ENCODE measurements at places on chromosomes 4 and X.

DNA sequence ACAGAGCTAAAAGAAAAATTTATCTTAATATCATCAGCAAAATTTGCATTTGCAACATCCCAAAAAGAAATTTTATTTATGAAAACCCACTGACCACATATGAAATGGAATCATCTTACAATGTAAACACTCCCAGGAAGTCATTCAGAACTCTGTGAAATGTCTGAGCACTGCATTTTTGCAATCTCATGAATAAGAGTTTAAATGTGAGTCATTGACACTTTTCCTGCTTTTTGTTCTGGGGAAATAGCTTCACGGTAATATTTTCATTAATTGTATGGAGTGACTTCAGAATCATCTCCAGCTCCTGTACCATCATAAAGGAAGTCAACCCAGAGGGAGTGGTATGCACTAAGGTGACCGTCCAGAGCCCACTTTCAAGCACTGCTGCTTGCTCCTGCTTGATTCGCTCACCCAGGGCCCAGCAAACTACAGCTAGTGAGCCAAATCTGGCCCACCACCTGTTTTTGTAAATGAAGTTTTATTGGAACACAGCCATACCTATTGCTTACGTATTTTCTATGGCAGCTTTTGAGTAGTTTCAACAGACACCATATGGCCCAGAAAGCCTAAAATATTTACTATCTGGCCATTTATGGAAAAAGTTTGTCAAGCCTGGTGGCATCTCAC is 17.2 kb downstream of the EDNRA start:
- H3K36me3 ChIP-seq, result no peaks in the 10 kb centered on the region
- DNase-seq, result no peak
- H3K27me3 ChIP-seq, result no peaks in the 10 kb centered on the region

- no peaks in the 10 kb centered on the region for H3K4me1 ChIP-seq
- DNase-seq, result no peak
- no peak overlapping the region for H3K27ac ChIP-seq
- H3K4me3 ChIP-seq, result no peak overlapping the region
- H3K27me3 ChIP-seq, result no peaks in the 10 kb centered on the region
Observed at GRCh38 chr4:81828991-81829390, 357.3 kb upstream of the RASGEF1B start.

- H3K36me3 ChIP-seq, result no peaks in the 10 kb centered on the region
- DNase-seq, result no peak
- H3K27me3 ChIP-seq, result no peaks in the 10 kb centered on the region
- H3K4me3 ChIP-seq, result no peak within 1 kb of the TSS
- H3K4me1 ChIP-seq, result no peaks in the 10 kb centered on the region
Observed at GRCh38 chrX:1614927-1615326, at the start of gene ASMT. Gene ASMT, plus strand, starts transcription at chrX:1615059. Its CDS starts 141 bp downstream, at chrX:1615200.

- no peaks in the 10 kb centered on the region for H3K27me3 ChIP-seq
- no peak overlapping the region for H3K4me3 ChIP-seq
- no peaks in the 10 kb centered on the region for H3K4me1 ChIP-seq
- H3K27ac ChIP-seq, result no peak overlapping the region
- no peak for DNase-seq
Observed at GRCh38 chr4:13159041-13159620, 325.0 kb downstream of the RAB28 start.

DNA sequence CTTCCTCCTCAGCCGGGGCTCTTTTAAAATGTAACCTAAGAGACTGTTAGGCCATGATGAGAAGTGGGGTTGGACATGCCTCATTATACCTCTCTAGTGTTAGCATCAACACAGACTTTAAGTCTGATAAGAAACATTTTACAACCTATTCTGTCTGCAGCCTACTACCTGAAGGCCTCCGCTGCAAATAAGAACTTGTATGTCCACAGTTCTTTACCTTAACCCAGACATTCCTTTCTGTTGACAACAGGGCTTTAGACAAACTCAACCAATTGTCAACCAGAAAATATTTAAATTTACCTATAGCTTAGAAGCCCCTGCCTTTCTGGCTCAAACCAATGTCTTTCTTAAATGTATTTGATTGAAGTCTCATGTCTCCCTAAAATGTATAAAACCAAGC is 1418.6 kb downstream of the STIM2 start:
- no peak overlapping the region for H3K4me3 ChIP-seq
- no peaks in the 10 kb centered on the region for H3K27me3 ChIP-seq
- DNase-seq, result no peak

DNA sequence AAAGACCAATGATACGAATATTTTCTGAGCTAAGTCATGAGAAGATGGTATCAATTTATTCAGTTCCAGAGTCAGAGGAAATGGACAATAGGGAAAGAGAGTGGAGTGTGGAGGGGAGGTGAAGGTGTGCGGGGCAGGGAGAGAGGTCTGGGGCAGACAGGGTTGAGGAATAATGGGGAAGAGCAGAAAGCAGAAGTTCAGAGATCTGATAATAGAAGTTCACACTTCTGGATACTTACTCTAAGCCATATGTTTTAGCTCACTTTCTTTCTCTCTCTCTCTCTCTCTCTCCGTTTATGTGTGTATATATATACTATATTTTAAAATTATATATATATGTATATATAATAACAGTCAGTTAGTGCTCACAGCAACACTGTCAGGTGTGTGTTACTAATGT is 40.4 kb downstream of the FOXR2 start:
- DNase-seq, result no peak
- H3K27ac ChIP-seq, result no peak overlapping the region
- no peaks in the 10 kb centered on the region for H3K27me3 ChIP-seq
- H3K4me1 ChIP-seq, result no peaks in the 10 kb centered on the region
- no peak overlapping the region for H3K4me3 ChIP-seq
- no peaks in the 10 kb centered on the region for H3K36me3 ChIP-seq

GRCh38 chr4:163776957-163777356 is 282.5 kb downstream of the TMA16 start:
- H3K27me3 ChIP-seq, result no peaks in the 10 kb centered on the region
- H3K4me3 ChIP-seq, result no peak overlapping the region
- H3K4me1 ChIP-seq, result no peaks in the 10 kb centered on the region
- no peaks in the 10 kb centered on the region for H3K36me3 ChIP-seq
- no peak overlapping the region for H3K27ac ChIP-seq

- DNase-seq, result no peak
- H3K4me3 ChIP-seq, result no peak overlapping the region
- H3K36me3 ChIP-seq, result no peaks in the 10 kb centered on the region
- peaks cover 12% of the 10 kb centered on the region for H3K4me1 ChIP-seq
Observed at GRCh38 chr4:168803732-168804131, 206.3 kb downstream of the CBR4 start.

- no peak for DNase-seq
- no peaks in the 10 kb centered on the region for H3K36me3 ChIP-seq
- H3K4me3 ChIP-seq, result no peak overlapping the region
- no peak overlapping the region for H3K27ac ChIP-seq
- H3K27me3 ChIP-seq, result no peaks in the 10 kb centered on the region
Observed at GRCh38 chrX:15504661-15505060, 4.1 kb downstream of the BMX start.

DNA sequence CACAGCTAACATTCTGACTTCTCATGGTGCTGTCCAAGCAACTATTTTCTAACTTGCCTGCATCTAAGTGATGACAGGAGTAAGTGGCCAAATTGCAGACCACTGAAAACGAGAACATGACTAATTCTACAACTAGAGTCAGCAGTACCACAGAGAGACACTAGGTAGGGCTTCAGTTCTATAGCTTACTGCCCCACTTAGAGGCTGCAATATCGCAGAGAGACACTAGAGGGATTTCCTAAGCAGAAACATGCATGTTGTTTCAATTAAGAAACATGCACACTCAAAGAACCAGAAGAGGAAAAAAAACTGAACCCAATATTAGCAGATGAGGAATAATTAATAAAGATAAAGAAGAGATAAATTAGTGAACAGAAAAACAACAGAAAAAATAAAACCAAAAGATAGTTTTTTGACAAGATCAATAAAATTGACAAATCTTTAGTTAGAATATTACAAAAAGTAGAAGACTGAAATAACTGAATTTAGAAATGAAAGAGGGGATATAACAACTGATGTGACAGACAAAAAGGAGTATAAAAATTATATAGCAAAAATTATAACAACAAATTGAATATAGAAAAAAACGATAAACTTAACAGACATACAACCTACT is 100.8 kb downstream of the SPIN4 start:
- H3K27ac ChIP-seq, result no peak overlapping the region
- H3K36me3 ChIP-seq, result no peaks in the 10 kb centered on the region
- H3K4me1 ChIP-seq, result no peaks in the 10 kb centered on the region
- no peaks in the 10 kb centered on the region for H3K27me3 ChIP-seq
- DNase-seq, result no peak

DNA sequence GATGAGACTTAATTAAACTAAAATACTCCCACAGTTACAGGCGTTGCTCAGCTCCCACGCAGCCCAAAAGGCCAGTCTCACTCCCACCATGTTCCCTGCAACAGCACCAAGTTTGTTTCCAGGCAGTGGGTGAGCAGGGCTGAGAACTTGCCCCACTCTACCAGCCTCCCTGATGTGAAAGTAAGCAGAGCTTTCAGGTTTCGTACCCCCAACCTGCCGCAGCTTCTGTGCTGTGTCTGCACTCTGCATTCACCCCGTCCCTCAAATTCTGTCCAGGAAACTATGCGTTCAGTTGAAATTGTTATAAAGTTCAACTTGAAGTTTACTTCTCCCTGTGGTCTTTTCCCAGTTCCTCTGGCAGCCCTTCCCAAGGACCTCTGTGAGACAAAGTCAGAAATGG is 17.2 kb downstream of the GLUD2 start:
- H3K27me3 ChIP-seq, result no peaks in the 10 kb centered on the region
- DNase-seq, result no peak
- no peak overlapping the region for H3K4me3 ChIP-seq

DNA sequence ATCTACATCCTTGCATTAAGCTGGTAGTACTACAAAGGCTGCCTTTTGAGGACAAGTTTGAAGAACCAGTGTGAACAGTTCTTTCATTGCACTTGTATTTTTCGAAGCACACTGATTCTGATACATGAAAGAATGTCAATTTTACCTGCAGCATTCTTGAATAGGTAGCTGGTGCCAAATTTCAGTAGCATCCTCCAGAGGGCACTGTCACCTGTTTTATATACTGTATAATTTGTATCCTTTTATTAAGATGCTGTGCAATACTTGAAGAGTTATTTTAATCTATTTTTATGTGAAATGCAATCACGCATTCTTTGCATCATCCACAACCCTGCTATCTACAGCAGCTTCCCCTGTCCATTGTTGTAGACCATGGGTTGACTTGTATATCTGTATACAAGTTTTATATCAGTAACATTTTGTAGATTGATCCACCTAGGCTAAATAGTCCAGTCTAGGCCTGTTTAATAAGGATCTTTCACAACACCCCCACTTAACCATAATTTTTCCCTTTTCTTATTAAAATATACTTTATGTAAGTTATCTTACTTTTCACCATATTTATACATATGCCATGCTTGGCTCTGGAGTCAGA is 325.7 kb downstream of the PCDH7 start:
- no peak overlapping the region for H3K4me3 ChIP-seq
- no peak for DNase-seq
- no peaks in the 10 kb centered on the region for H3K27me3 ChIP-seq
- no peak overlapping the region for H3K27ac ChIP-seq

- no peak overlapping the region for H3K27ac ChIP-seq
- H3K4me1 ChIP-seq, result no peaks in the 10 kb centered on the region
- no peaks in the 10 kb centered on the region for H3K27me3 ChIP-seq
Observed at GRCh38 chr4:104395168-104395614, 99.5 kb downstream of the CXXC4 start.

- no peaks in the 10 kb centered on the region for H3K4me1 ChIP-seq
Observed at GRCh38 chr4:95963456-95963855, 123.6 kb downstream of the PDHA2 start.

All from H1 (cell line).